ENCODE measurements at places on chromosomes 12 and 14.

DNA sequence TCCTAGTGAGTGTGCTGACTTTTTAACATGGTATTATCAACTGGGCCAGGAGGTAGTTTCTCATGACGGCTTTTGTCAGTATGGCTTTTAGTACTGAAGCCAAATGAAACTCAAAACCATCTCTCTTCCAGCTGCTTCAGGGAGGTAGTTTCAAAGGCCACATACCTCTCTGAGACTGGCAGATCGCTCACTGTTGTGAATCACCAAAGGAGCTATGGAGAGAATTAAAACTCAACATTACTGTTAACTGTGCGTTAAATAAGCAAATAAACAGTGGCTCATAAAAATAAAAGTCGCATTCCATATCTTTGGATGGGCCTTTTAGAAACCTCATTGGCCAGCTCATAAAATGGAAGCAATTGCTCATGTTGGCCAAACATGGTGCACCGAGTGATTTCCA is 141.1 kb downstream of the HMGA2 start:
- DNase-seq, result no peak

DNA sequence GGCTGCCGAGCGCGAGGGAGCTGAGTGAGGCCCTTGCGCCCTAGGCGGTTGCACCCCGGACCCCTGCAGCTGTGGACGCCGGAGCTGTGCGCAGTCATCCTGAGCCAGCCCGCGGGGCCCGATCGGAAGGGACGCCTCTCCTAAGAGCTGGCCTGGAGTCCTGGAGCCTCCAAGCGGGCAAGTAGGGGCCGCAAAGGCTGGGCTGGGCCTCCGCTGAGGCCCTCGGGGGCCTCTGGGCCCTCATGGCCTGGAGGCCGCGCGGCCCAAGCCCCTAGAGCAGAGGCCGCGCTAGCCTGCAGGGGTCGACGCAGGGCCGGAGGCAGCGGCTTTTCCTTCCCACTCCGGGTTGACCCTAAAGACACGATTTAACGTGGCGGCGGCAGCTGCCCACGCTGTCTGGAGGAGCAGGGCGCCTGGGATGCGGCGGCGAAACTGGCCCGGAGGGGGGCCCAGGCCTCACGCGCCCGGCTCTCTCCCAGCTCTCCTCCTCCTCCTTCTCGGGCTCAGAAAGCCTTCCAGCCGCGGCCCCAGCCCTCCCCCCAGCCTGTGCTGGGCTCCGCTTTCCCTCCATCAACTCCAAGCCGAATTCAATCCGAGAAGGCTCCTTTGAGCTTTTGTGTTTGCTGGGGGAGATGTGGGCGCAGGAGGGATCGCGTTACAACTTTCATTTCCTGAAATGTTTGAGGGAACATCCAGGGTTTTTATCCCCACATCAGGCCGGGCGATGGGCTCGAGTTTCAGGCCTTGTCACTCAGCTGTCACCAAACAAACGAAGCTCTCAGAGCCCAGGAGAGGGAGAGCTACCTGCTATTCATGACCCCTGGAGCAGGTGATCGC is 11.6 kb downstream of the SIX1 start:
- no peak for DNase-seq

GRCh38 chr12:68440068-68440581 is 108.0 kb upstream of the MDM1 start:
- DNase-seq, result no peak

- DNase-seq, result no peak
These were observed 167.0 kb downstream of the EFCAB11 start for GRCh38 chr14:89787525-89787924.

DNA sequence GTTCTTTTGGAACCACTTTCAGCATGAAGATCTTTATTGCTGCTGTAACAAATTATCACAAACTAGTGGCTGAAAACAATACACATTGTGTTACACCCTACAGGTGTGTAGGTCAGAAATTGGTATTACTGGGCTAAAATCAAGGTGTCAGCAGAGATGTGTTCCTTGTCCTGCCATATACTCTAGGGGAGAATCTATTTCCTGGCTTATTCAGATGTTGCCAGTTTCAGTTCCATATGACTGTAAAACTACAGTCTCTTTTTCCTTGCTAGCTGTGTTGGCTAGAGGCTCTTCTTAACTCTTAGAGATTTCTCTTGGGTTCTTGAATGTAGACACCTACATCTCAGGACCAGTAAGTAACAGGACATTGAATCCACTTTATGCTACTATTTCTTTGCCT is 215.6 kb upstream of the PPFIA2 start:
- no peak for DNase-seq

GRCh38 chr12:63042646-63043045 is 107.7 kb upstream of the PPM1H start:
- no peak for DNase-seq

- DNase-seq, result no peak
These were observed 56.8 kb upstream of the RIC8B start for GRCh38 chr12:106717673-106718072.

DNA sequence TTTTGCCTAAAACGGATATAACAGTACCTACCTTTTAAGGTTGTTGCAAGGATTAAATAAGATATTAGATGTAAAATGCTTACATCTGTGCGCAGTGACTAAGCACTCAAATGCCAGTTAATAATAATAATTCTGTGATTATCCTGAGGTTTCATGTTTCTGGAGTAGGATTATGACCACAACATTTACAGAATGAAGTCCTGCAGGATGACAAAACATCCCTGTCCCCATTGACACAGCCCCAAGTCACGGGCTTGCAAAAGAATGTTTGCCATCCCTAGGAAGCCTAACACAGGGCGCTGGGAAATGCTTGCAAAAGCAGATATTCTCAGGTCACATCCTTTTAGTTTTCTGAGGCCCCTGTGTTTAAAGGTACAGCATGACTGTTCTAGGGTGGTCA is 20.1 kb downstream of the SUSD6 start:
- no peak for DNase-seq

DNA sequence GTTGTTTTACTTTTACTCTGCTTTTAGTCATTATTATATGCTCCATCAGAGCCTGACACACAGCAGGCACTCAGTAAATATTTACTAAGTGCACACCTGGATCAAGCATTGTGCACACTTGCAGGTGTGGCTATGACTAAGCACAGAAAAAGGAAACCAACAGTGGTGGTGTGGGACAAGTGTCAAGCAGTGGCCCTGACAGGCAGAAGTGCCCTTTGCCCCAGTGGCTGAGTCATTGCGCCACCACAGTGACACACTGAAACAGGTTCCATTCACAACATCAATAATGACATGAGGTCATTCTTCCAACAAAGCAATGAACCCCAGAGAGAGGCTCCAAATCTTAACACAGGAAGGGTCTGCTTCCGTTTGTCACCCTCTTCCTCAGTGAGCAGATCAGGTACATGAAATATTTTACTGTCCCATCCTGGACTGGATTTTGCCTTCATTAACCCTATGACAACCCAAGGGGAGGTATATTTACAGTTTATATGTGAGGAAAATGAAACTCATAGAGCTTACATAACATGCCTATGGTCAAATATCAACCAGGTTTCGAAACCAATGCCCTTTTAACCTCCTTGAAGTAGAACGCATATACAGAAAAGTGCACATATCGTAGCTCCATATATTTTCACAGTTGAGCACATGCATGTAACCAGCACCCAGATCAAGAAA is 82.6 kb upstream of the GTF2A1 start:
- DNase-seq, result no peak

GRCh38 chr12:75974323-75975187 is 57.0 kb downstream of the PHLDA1 start:
- no peak for DNase-seq

DNA sequence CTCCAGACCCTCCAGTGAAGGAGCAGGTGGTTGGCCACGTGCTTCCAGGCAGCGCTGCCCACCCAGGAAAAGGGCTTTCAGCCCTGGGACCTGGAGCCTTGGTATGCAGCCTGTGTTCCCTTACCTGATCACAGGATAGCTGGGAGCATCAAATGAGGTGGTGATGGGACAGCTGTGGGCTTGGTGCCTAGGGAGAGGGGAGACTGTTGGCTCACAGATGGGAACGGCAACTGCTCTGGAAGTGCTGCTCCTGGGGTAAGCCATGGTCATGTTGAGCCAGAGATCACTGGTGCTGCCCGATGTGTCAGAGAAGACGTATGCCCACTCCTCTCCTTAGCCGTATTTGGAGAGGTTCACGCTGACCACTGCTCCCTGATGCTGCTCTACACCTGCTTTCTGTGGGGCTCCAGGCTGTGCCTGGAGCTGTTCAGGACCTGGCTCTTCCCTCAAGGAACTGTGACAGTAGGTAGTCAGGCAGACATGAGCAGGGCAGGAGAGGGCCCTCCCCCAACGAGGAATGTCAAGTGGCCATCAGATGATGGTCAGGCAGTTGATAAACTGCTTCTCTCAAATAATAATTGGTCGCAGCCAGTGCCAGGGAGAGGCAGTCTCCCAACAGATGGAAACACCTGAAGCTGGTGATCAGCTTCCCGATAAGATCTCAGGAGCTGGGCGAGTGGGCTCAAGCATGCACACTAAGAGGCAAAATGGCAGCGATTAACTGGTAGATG is 2.8 kb upstream of the CYP46A1 start:
- no peak for DNase-seq

GRCh38 chr12:107533218-107533617 is 152.4 kb upstream of the PWP1 start:
- no peak for DNase-seq

DNA sequence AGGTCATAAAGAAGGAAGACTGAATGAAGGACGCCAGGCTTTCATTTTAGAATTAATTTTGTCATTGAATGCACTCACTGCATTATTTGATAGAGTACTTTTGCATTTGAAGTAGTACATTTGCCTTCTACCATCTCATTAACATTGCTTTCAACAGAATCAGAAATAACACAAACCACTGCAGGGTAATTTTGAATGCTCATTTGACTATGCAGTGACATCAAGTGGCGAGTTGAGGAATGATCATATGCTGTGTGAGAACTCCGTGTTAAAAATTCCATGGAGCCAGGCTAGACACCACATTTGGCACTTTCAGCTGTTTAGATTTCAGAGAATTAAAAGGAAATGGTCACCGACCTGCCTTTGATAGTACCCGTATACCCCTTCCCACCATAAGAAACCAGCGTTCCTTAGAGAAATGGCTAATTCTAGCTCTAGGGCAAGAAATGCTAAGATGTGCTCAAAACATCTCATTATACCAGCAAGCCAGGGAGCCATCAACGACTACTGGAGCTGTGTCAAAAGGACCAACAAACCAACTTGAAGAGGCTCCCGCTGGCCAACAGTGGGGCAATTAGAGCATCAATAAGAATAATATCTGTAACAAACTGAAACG is 16.5 kb downstream of the HEBP1 start:
- no peak for DNase-seq

DNA sequence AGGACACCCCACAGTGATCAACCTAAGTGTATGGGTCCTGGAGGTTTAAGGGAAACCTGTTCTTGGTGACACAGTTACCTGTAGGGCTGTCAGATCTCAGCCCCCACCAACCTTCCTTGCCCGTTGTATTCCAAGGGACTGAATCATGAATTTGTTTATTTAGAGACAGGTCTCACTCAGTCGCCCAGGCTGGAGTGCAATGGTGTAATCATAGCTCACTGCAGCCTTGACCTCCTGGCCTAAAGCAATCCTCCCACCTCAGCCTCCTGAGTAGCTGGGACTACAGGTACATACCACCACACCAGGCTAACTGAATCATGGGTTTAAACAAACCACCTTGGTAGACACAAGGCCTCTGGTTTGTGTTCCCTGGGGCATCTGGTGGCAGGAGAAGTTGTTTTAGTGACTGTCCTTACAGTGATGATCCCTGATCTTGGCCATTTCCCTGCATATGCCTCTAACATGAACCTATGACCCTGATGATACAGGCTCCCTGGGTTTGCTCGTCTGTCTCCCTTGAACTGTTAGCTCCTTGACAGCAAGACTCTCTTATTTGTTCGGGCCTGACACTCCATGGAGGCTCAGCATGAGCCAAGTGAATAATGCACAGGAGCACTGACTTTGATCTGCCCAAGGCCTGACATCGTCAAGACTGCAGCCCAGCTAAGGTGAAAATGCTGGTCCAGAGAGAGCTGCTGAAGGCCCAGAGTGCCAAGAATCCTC is 47.9 kb downstream of the PITPNM2 start:
- no peak for DNase-seq

DNA sequence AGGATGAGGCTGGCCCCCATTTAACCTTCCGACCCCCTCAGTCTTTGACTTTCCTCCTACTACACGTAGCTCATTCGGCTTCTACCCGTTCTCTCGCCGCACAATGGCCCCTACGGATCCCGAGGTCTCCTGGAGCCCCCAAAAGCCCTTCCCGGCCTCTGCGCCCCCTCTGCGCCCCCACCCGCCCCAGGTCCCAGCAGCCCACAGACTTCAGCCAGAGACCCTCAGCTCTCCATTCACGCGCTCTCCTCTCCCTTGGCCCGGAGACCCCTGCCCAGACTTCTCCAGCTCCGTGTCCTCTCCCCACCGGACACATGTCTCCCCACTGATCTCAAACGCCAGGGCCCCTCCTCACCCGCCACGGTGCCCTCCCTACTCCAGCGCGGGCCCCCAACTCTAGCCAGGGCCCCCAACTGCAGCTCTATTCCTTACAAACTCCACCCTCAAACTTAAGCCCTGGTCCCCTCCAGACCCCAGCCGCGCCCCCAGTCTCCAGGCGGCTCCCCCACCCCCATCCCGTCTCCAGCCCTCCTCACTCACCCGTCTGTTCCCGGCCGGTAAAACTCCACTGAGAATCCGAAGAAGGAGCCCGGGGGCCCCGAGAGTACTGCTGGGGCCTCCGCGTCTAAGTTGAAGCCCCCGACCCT is 502 bp downstream of the ITGA5 start:
- DNase-seq, result no peak

DNA sequence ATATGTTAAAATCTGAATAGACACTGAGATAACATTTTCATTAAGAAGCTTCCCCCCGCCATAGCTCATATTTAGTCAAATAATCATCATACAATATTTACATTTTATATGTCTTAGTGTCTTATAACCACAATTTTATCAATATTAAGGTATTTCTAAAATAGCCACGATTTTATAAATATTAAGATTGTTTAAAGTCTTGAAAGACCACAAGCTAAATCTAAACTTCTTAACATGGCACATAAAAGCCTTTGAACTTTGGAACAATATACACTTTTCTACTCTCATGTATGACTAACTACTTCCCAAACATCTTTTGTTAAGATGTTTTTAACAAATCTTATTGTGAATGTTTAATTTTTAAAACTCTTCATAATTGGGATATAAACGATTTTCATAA is 6.5 kb downstream of the USP44 start:
- DNase-seq, result no peak

DNA sequence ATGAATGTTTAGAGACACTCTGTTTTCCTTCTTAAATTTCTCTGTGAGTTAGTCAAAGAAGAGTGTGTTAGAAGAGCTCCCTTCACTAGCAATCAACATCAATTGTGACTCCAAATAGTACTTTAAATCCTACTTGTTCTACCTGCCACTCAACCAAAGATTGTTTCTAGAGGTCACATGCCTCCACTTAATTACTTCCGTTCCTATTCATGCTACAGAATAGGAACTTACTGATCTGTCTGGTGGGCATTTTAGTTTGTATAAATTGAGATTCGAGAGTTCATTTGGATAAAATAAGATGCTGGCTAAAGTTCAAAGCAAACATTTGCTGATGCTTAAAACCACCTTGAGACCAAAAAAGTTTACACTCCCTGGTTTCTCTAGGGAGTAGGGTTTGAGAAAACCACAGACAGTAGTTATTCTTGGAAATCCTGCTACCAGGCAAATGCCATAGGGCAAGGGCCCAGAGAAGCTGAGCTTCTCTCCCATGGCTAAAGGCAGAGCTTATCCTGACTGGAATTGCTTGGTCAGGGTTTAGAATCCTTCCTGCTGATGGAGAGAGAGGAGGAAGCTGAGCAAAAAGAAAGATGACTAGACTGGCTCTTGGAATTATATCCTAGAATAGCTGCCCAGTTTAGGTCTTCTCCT is 389.6 kb upstream of the ATP2B1 start:
- no peak for DNase-seq

Measured in stimulated activated CD4-positive, alpha-beta T cell treated with anti-CD3 and anti-CD28 coated beads, Interleukin-1b, Interleukin-23, amount 100 ng/mL, for 24 hours (primary cell).